ENCODE measurements at places on chromosomes 7 and 10. TPM values are rescaled to one million over a fixed set of nuclear protein-coding genes. Genes with fewer than 3 reads are reported as not detected.

- H3K36me3 ChIP-seq, result no peaks in the 10 kb centered on the region
- H3K4me1 ChIP-seq, result no peaks in the 10 kb centered on the region
- no peak overlapping the region for H3K4me3 ChIP-seq
Observed at GRCh38 chr7:135771961-135772638, 23.5 kb upstream of the FAM180A start.

GRCh38 chr7:23469150-23469960 lies 936 bp downstream of the IGF2BP3 start:
- peak; percentile 39 for DNase-seq
- peaks cover 46% of the 10 kb centered on the region for H3K4me1 ChIP-seq
- no peak overlapping the region for H3K27ac ChIP-seq
- H3K27me3 ChIP-seq, result peaks cover 51% of the 10 kb centered on the region

Gene HOXA4
- not detected for polyA plus RNA-seq

Gene TAF5
- polyA plus RNA-seq, result 2.1 TPM

DNA sequence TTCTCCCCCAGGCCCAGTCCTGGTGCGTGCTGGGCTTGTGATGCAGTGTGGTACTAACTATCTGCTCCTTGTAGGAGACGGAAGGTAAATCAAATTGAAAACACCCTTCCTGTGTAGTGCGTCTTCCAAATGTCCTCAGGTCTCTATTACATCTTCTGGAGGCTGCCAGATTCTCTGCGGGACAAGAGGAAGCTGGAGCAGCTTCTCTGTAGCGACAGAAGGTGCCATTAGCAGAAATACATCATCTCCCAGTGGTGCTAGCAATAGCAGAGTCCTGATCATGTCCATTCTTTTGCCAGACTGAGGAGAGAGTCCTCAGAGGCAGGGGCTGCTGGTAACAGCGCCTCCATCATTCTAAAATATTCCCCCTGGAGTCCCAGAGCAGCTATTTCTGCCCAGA lies 675.2 kb downstream of the LRMDA start:
- H3K36me3 ChIP-seq, result no peaks in the 10 kb centered on the region
- H3K4me3 ChIP-seq, result no peak overlapping the region
- H3K4me1 ChIP-seq, result no peaks in the 10 kb centered on the region
- peaks cover 1% of the 10 kb centered on the region for H3K27me3 ChIP-seq
- DNase-seq, result no peak

Gene CYP3A4
- polyA plus RNA-seq, result not detected

DNA sequence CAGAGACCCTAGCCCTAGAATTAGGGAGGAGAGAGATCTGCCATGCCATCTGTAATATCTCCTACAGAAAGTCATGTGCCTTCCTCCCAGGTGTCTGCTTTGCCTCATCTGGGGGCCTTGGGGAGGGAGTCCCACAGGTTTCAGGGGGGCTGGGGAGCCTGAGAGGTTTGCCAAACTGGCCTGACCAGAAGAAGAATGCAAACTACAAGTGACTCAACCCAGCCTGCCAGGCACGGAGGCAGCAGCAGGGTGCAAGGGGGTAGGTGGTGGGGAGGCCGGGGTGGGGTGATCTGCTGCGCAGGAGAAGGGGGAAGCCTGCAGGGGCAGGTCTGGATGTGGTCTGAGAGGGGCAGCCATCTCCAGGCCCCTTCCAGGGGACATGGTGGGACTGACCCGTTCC lies 9.6 kb upstream of the TRIM8 start:
- H3K4me3 ChIP-seq, result no peak overlapping the region
- no peak for DNase-seq
- peaks cover 1% of the 10 kb centered on the region for H3K27me3 ChIP-seq
- H3K27ac ChIP-seq, result no peak overlapping the region

Gene ZNF722
- not detected for polyA plus RNA-seq

- H3K27ac ChIP-seq, result no peak overlapping the region
- H3K4me1 ChIP-seq, result no peaks in the 10 kb centered on the region
- peaks cover 8% of the 10 kb centered on the region for H3K27me3 ChIP-seq
- H3K4me3 ChIP-seq, result no peak overlapping the region
- no peaks in the 10 kb centered on the region for H3K36me3 ChIP-seq
Observed at GRCh38 chr10:98309366-98310355, 41.7 kb upstream of the LOXL4 start.

Gene TMEM176B
- polyA plus RNA-seq, result not detected

- H3K36me3 ChIP-seq, result no peaks in the 10 kb centered on the region
- peaks cover 12% of the 10 kb centered on the region for H3K4me1 ChIP-seq
- no peaks in the 10 kb centered on the region for H3K27me3 ChIP-seq
- peak overlapping the region; percentile 70 for H3K4me3 ChIP-seq
- no peak overlapping the region for H3K27ac ChIP-seq
Observed at GRCh38 chr10:31602541-31603234, 283.7 kb downstream of the ZEB1 start.

Gene AQP1
- polyA plus RNA-seq, result not detected

- no peak overlapping the region for H3K4me3 ChIP-seq
- H3K27me3 ChIP-seq, result peaks cover 1% of the 10 kb centered on the region
- H3K4me1 ChIP-seq, result no peaks in the 10 kb centered on the region
- no peak for DNase-seq
- H3K36me3 ChIP-seq, result peaks cover 5% of the 10 kb centered on the region
Observed at GRCh38 chr10:30877111-30877510, 154.6 kb downstream of the ZNF438 start.

Gene TAS2R5
- not detected for polyA plus RNA-seq

- no peaks in the 10 kb centered on the region for H3K4me1 ChIP-seq
- H3K4me3 ChIP-seq, result no peak overlapping the region
- H3K27ac ChIP-seq, result no peak overlapping the region
- H3K36me3 ChIP-seq, result no peaks in the 10 kb centered on the region
- no peak for DNase-seq
- H3K27me3 ChIP-seq, result no peaks in the 10 kb centered on the region
Observed at GRCh38 chr10:120575411-120575810, 118.4 kb downstream of the PLPP4 start.

DNA sequence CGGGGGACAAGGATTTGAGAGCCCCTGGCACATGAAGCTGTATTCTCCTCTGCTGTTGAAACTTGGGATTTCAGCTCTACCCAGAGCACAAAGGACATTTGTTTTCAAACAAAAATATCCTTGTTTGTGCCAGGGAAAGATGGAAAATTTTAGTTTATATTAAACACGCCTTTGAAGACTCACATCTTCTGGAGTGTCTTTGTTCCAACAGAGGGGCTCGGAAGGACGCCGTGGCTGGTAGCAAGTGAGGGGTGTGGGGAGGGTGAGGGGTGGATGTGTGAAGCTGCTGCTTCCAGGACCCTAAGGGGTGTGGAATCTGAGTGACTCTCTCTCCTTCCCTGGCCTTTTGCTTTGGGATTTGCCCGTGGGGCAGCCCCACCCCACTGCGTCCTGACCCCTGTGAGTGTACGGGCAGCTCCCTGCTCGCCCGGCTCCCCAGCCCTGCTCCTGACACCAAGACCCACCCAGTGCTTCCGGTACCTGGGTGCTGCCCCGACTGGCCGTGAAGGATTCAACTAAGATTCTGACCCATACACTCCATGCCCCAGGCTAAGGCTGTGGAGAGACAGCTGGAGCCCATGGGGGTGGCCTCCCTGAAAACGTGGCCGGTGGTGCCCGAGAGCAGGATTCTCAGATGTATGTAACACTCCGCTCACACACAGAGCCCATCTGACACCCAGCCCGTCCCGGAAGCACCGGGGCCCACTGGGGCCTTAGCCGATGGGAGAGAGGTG lies 59.6 kb downstream of the ZRANB1 start:
- DNase-seq, result no peak
- H3K27ac ChIP-seq, result no peak overlapping the region
- H3K27me3 ChIP-seq, result peaks cover 2% of the 10 kb centered on the region
- peaks cover 9% of the 10 kb centered on the region for H3K36me3 ChIP-seq
- no peak overlapping the region for H3K4me3 ChIP-seq

Gene GLI3
- 0.63 TPM for polyA plus RNA-seq

GRCh38 chr10:30562787-30563186 lies 66.8 kb downstream of the LYZL2 start:
- no peak overlapping the region for H3K27ac ChIP-seq
- no peaks in the 10 kb centered on the region for H3K4me1 ChIP-seq
- no peak overlapping the region for H3K4me3 ChIP-seq

DNA sequence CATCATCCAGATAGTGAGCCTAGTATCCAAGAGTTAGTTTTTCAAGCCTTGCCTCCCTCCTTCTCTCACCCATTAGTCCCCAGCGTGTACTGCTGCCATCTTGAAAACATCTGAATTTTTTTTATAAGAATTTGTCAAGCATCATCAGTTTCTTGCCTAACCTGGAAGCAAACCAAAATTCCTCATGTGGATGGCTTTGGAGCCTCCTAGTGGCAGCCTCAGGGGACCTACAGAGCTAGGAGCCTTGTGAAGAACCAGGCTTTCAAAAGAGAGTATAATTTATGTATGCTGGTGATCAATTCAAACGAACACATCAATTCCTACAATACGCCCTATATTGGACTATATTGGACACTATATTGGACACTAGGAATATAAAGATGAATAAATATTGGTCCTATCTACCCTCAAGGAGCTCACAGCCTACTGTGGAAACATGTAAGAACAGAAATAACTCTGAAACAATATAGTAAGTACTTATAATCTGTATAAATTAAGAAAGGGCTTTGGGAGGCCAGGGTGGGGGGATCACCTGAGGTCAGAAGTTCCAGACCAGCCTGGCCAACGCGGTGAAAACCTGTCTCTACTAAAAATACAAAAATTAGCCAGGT lies 63.4 kb downstream of the HPSE2 start:
- H3K4me3 ChIP-seq, result no peak overlapping the region
- H3K36me3 ChIP-seq, result no peaks in the 10 kb centered on the region
- peaks cover 2% of the 10 kb centered on the region for H3K27me3 ChIP-seq
- H3K27ac ChIP-seq, result no peak overlapping the region
- no peak for DNase-seq

GRCh38 chr10:84395581-84395980 lies 67.2 kb downstream of the CCSER2 start:
- H3K4me1 ChIP-seq, result peaks cover 40% of the 10 kb centered on the region
- peaks cover 3% of the 10 kb centered on the region for H3K36me3 ChIP-seq
- H3K27me3 ChIP-seq, result peaks cover 4% of the 10 kb centered on the region
- H3K4me3 ChIP-seq, result no peak overlapping the region

Gene MDFIC
- polyA plus RNA-seq, result 20.3 TPM

GRCh38 chr10:112395809-112396530 lies 22.1 kb downstream of the ACSL5 start:
- no peak overlapping the region for H3K4me3 ChIP-seq
- H3K27ac ChIP-seq, result no peak overlapping the region
- H3K4me1 ChIP-seq, result peaks cover 17% of the 10 kb centered on the region
- H3K36me3 ChIP-seq, result peaks cover 7% of the 10 kb centered on the region
- no peaks in the 10 kb centered on the region for H3K27me3 ChIP-seq
- DNase-seq, result no peak

DNA sequence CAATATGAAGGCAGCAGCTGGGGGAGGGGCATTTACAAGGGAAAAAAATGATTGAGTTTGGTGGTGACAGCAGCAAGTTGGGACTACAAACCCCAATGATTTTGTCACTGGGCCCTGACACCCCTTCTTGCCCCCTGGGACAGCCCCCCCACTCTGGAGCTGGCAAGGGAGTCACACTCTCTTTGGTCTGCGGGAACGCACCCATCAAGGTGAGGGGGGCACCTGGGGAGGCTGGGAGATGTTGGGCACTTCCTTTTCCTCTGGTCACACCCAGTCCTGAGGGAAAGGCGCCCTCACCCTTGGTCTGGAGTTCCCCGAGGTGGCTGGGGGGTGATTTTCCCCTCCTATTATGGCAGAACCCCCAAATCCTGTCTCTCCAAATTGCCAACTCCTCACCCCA lies 24.4 kb downstream of the EPHB4 start:
- no peaks in the 10 kb centered on the region for H3K36me3 ChIP-seq
- H3K27me3 ChIP-seq, result peaks cover 1% of the 10 kb centered on the region
- no peaks in the 10 kb centered on the region for H3K4me1 ChIP-seq
- DNase-seq, result no peak
- H3K27ac ChIP-seq, result no peak overlapping the region

GRCh38 chr10:113495553-113495952 lies 57.3 kb upstream of the HABP2 start:
- H3K27me3 ChIP-seq, result peaks cover 4% of the 10 kb centered on the region
- no peak overlapping the region for H3K4me3 ChIP-seq
- no peak for DNase-seq
- H3K36me3 ChIP-seq, result no peaks in the 10 kb centered on the region
- H3K4me1 ChIP-seq, result no peaks in the 10 kb centered on the region
- H3K27ac ChIP-seq, result no peak overlapping the region

Gene ZCWPW1
- 4.1 TPM for polyA plus RNA-seq

DNA sequence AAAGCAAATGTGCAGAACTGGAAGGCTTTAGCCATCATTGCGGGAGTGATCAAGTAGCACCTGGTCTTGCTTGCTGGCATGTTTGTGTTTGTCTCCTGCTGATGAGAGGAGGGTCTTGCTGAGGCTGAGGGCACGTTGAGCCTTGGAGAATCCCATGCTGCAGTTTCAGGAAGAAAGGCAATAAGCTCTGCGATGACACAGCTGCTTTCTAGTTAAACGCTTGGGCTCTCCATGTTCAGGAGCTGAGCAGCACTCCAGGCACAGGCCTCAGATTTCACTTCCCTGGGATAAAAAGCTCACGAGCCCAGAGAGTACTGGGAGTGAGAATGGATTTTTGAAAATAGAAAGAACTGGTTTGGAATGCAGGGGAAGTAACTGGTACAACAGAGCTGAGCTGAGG lies 100.8 kb downstream of the LRRC18 start:
- H3K36me3 ChIP-seq, result no peaks in the 10 kb centered on the region
- H3K27me3 ChIP-seq, result no peaks in the 10 kb centered on the region
- no peak overlapping the region for H3K4me3 ChIP-seq
- H3K27ac ChIP-seq, result no peak overlapping the region

Measured in immature natural killer cell (primary cell).